ENCODE measurements at places on chromosomes 12 and 14. TPM values are rescaled to one million over a fixed set of nuclear protein-coding genes. Genes with fewer than 3 reads are reported as not detected.

DNA sequence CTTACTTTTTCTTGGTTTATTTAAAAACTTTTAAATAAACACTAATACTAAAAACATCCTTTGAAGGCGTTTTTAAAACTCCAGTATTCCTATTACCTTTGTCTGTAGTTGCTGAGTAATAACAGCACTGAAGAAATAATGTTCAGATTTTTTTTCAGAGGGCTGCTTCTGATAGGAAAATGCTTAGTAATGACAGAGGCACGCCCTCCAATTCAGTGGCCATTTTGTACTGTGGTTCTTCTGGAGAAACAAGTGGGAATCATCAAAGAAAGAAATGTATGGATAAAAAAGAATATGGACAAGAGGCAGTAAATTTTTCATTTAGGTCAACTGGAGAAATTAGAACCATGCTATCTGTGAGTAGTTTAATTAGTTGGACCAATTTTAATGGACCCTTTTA, 13.6 kb downstream of the VEZT start:
- H3K27ac ChIP-seq, result peak overlapping the region; percentile 7
- no peak for DNase-seq
- H3K27me3 ChIP-seq, result no peaks in the 10 kb centered on the region

DNA sequence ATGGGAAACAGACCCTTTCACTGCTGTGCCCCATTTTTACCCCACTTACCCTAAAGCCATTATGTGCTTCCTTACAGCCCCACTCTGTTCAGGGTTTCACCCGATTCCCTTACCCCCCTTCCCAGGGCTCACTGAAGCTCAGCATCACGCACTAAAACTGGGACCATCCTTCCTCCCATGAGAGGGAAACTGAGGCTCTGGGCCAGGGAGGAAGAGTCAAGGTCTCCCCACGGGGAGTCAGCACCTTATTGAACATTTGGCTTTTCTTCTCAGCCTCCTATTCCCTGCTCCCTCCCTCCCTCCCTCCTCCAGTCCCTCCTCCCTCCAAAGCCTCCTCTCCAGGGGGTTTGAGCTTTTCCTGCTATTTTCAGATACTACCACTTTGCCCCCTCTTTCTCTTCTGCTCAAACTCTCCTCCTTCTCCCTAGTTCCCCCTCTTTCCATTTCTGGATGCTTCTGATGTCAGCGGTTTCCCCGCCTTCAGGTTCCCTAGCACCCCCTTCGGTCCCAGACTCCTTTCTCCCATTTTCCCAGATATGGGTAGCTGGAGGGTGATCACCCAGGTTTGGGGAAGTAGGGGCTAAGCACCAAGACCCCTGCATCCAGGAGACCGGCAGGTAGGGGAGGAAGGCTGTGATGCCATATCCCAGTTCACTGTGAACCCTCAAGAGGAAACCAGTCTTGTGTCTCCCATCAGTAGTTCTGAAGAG, 960 bp downstream of the GPR162 start:
- DNase-seq, result no peak
- peaks cover 4% of the 10 kb centered on the region for H3K27me3 ChIP-seq
- peak overlapping the region; percentile 60 for H3K27ac ChIP-seq
- no peaks in the 10 kb centered on the region for H3K36me3 ChIP-seq
- no peak overlapping the region for H3K4me3 ChIP-seq
- peaks cover 6% of the 10 kb centered on the region for H3K4me1 ChIP-seq

- no peak overlapping the region for H3K27ac ChIP-seq
- H3K27me3 ChIP-seq, result no peaks in the 10 kb centered on the region
- H3K36me3 ChIP-seq, result no peaks in the 10 kb centered on the region
- DNase-seq, result no peak
- no peaks in the 10 kb centered on the region for H3K4me1 ChIP-seq
Measured at GRCh38 chr14:83706231-83706954, 1823.6 kb upstream of the FLRT2 start.

DNA sequence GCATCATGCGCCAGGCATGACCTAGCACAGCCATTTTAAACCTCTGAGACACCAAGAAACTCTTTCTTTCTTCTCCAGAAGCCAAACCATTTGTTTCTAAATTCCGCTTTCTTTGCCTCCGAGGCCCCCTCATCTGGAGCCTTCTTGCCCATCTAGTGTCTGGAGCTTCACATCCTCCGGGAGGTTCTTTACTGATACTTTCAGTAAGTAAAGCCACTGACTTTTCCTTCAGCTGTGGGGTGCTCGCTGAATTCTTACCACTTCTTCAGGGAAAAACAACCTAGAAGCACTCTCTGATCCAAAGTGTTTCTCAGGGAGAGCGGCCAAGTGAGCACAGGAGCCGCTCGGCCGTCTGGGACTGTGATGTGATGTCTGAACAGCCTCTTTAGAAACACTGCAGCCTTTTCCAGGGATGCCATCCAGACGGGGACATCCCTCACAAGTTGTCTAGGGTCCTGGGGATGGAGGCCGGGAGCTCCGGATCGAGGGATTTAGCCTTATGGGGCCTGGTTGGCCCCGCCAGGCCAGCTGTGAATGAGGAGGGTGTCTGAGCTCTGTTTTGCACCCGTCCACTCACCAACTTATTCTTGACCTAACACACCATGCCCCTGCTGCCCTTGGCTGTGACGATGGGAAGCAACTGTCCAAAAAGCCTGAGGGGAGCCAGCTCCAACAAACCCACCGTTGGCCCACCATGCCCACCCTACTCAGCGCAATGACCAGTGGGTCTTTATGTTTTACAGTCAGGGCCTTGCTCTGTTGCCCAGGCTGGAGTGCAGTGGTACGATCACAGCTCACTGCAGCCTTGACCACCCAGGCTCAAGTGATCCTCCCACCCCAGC, 160.6 kb downstream of the ZFP36L1 start:
- H3K4me3 ChIP-seq, result no peak overlapping the region
- H3K36me3 ChIP-seq, result no peaks in the 10 kb centered on the region
- no peak overlapping the region for H3K27ac ChIP-seq
- no peak for DNase-seq
- no peaks in the 10 kb centered on the region for H3K27me3 ChIP-seq

GRCh38 chr12:124595444-124595843, 28.0 kb upstream of the NCOR2 start:
- no peak overlapping the region for H3K4me3 ChIP-seq
- H3K4me1 ChIP-seq, result peaks cover 10% of the 10 kb centered on the region
- H3K27ac ChIP-seq, result no peak overlapping the region
- no peaks in the 10 kb centered on the region for H3K27me3 ChIP-seq
- no peak for DNase-seq
- no peaks in the 10 kb centered on the region for H3K36me3 ChIP-seq

GRCh38 chr12:11885261-11886038, 185.3 kb upstream of the BCL2L14 start:
- H3K36me3 ChIP-seq, result peaks cover 42% of the 10 kb centered on the region
- peaks cover 16% of the 10 kb centered on the region for H3K4me1 ChIP-seq
- no peaks in the 10 kb centered on the region for H3K27me3 ChIP-seq
- no peak overlapping the region for H3K27ac ChIP-seq
- H3K4me3 ChIP-seq, result no peak overlapping the region
- DNase-seq, result no peak

DNA sequence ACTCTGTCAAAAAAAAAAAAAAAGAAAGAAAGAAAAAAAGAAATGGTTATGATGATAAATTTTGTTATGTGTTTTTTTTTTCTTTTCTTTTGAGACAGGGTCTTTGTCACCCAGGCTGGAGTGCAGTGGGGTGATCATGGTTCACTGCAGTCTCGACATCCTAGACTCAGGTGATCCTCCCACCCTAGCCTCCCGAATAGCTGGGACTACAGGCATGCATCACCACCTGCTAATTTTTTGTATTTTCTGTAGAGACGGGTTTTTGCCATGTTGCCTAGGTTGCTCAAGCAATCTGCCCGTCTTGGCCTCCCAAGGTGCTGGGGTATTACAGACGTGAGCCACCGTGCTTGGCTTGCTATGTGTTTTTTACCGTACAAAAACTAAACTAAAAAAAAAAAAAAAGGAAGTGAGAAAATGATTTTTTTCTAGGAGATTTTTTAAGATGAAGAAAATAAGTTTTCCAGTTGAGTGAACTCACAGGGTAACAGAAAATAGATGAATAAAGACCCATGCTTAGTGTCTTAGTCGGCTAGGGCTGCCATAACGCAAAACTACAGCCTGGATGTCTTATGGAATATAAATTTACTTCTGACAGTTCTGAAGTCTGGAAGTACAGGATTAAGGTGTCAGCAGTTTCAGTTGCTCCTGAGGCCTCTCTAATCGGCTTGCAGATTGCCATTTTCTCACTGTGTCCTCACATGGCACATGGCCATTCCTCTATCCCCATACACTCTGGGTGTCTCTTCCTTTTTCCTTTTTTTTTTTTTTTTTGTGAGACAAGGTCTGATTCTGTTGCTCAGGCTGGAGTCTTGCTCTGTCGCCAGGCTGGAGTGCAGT, 13.2 kb upstream of the APOF start:
- no peaks in the 10 kb centered on the region for H3K36me3 ChIP-seq
- no peak for DNase-seq
- no peak overlapping the region for H3K27ac ChIP-seq
- H3K4me3 ChIP-seq, result no peak overlapping the region

DNA sequence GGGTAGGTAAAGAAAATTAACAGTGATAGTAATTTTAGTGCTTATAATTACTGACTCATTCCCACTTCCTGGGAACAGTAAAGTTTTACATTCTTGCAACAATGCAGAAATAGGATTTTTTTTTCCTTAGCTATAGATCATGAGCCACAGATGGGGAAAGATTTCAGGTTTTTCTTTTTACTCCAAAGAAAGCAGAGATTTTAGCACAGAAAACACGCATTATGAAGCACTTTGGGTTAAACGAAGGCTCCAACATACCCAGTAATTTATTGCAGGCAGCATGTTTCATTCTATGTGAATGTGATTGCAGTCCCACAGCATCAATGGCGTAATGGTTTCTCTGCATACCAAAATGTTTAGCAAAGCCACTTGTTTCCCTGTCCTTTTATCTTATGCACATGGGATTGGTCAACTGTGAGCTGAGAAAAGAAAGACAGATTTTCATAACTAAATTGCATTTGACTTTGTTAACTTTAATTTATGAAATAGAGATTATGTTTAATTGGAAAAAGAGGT, 124.6 kb upstream of the E2F7 start:
- H3K36me3 ChIP-seq, result no peaks in the 10 kb centered on the region
- H3K4me1 ChIP-seq, result no peaks in the 10 kb centered on the region
- no peak overlapping the region for H3K27ac ChIP-seq
- DNase-seq, result no peak
- H3K27me3 ChIP-seq, result no peaks in the 10 kb centered on the region

DNA sequence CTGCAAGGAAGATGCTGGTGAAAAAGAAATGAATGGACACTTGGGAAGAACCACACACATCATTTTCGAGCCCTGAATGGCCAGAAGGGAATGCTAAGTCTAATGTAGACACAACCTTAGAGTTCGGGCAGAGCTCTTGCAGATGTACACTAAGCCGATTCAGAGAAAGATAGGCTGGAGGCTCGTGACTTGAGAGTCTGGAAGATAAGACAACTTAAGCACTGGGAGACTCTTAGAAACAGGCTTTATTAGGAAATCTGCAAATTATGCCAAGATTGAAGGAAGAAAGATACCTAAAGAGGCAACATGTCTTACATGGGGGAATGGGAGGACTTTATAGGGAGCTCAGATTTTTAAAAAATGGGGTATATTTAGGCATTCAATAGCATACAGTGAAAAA, 13.5 kb downstream of the TBPL2 start:
- H3K27me3 ChIP-seq, result no peaks in the 10 kb centered on the region
- no peak overlapping the region for H3K4me3 ChIP-seq
- H3K27ac ChIP-seq, result no peak overlapping the region
- DNase-seq, result no peak

DNA sequence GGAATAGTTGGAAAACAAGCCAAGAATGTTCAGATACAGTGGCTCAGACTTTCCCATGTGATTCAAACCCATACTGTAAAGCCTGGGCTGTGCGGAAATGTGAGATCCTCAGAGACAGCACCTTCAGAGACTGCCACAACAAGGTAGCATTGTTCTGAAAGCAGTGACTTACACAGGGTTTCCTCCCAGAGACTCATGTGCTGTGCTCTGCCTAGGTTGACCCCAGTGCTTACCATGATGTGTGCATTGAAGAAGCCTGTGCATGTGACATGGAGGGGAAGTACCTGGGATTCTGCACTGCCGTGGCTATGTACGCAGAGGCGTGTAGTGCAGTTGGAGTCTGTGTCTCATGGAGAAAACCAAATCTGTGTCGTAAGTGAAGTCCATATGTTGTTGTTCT, 219.4 kb downstream of the LRRK2 start:
- H3K4me3 ChIP-seq, result no peak overlapping the region
- H3K36me3 ChIP-seq, result no peaks in the 10 kb centered on the region
- H3K4me1 ChIP-seq, result no peaks in the 10 kb centered on the region
- no peak for DNase-seq
- H3K27me3 ChIP-seq, result no peaks in the 10 kb centered on the region
- no peak overlapping the region for H3K27ac ChIP-seq

- no peaks in the 10 kb centered on the region for H3K27me3 ChIP-seq
- H3K36me3 ChIP-seq, result no peaks in the 10 kb centered on the region
- no peak for DNase-seq
- H3K4me1 ChIP-seq, result peaks cover 27% of the 10 kb centered on the region
Measured at GRCh38 chr12:93706824-93707223, 29.6 kb downstream of the CRADD start.

DNA sequence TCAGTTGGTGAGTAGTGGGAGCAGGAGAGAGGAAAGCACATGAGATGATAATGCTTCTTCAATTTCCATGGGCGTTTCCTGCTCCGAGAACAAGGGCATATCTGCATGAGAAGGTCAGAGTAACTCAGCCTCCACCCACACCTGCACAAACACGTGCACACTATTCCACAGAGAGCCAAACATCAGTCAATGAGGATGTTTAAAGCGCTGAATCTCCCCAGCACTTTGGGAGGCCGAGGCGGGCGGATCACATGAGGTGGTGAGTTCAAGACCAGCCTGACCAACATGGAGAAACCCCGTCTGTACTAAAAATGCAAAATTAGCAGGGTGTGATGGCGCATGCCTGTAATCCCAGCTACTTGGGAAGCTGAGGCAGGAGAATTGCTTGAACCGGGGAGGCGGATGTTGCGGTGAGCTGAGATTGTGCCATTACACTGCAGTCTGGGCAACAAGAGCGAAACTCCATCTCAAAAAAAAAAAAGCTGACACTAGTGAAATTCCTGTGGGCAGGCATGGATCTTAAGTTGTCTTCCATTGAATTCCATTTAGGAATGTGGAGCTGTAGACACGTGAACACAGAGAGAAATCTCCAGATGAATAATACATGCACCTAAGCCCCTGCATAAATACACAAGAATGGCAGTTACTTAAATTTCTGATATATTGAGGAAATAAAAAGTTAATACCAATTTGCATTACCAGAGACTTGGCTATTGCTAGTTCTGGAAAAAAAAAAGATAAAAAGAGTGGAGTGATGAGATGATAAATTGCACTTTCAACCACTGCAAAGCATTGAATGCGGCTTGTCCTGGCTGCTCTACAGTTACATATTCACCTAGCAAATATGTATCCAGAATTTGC, 1097.4 kb upstream of the TMEM132C start:
- no peak for DNase-seq
- H3K36me3 ChIP-seq, result no peaks in the 10 kb centered on the region
- H3K27ac ChIP-seq, result no peak overlapping the region
- H3K4me3 ChIP-seq, result no peak overlapping the region

- no peak overlapping the region for H3K27ac ChIP-seq
- H3K4me1 ChIP-seq, result peaks cover 14% of the 10 kb centered on the region
- peaks cover 36% of the 10 kb centered on the region for H3K36me3 ChIP-seq
Measured at GRCh38 chr14:71728386-71728785, 203.8 kb upstream of the RGS6 start.

TMBIM4 gene
- 248 TPM for polyA plus RNA-seq

INSM2 gene
- polyA plus RNA-seq, result 0.48 TPM

ZNF839 gene
- polyA plus RNA-seq, result 7.8 TPM

PLA2G1B gene
- polyA plus RNA-seq, result 4.0 TPM

TCL1B gene
- polyA plus RNA-seq, result not detected

LRRK2 gene
- 4.2 TPM for polyA plus RNA-seq

FGF23 gene
- not detected for polyA plus RNA-seq

Data from adrenal gland (tissue), 19 donors.